ENCODE measurements at places on chromosomes 5 and 9.

DNA sequence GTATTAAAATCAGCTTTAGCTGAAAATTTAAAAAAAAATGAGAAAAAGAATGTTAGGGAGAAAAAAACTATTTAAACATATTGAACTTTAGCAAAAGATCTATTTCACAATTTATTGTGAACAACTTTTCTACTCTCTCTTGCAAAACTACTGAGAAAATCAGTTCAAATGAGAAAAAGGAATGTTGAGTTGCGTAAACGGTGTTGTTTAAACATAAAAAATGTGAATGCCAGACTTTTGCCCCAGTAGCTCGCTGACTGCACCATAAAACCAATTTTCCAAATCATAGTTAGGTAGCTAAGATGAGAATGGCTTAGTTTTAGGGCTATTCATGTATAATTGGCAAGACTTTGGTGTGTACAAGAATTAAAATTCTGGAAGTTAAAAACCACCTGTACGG lies 13.4 kb upstream of the RAD23B start:
- no peak for DNase-seq

DNA sequence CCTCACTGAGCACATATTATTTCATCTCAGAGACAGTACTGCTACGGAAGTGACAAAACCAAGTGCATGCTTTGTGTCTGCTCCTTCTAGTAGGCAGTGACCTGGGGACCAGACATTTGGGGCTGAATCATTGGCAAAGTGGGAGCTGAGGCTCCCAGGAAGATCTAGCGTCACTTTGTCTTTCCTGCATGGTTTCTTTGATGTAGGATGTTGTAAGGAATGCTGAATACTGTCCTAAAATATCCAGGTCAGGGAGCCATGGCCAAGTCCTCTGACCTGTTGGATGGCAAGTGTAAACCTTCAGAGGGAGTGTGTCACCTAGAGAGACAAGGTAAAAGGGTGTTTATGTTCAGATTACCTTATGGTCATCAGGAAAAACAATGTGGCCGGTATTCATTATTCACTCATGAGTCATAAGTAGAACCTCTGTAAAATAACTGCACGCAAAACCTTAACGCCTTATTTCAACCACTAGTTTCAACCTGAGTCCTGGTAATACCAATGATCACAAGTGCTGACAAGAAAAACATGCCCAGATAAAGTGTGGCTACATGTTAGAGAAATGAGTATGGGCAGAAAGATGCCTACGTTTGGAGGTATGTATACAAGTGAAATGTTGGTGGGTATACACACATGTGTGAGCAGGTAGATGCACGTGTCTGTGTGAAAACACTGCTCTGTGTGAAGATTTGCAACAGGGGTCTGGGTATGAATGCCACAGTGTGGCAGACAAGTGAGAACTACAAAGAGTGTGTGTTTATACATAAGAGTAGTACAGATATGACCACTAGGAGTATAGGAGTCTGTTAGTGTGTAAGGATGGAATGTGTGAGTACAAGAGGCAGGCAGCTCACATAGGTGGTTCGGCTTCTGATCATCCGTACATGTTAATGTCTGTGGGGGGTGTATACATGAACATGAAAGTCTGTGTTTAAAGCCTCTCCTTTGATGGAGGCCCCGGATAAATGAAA lies 263.9 kb downstream of the SPOCK1 start:
- no peak for DNase-seq

DNA sequence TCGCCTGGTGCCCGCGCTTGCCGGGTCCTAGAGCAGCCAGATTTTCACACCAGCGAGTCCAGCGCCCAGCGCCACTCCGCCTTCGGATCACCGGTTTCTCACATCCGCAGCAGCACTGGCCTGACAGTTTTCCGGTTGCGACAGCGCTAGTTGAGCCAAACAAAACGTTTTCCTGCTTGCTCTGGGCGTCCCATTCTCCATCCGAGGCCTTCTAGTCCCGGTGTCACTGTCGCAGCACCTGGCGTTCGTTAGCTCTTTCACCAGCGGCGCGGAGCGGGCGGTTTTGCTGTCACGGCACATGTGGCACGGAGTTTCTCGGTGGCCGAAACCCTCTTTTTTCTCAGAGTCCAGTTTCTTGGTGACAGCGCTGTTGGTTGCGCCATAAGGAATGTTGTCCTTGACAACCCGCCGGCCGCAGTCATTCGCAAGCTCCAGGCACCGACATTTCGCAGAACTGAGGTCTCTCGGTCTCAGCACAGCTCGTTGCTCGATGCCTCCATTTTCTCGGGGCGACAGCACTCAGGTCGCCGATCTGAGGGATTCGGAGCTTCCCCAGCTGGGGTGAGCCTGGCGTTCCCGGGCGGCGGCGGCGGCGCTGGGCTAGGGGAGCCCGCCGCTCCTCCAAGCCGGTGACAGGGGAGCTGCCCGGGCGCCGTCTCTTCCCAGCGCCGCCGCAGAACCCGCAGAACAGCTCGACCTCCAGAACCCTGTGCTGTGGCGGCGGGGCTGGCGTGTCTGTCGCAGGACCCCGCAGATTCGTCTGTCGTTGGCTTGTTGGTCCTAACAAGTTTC lies 47.8 kb downstream of the ANXA2R start:
- peak; percentile 63 for DNase-seq

DNA sequence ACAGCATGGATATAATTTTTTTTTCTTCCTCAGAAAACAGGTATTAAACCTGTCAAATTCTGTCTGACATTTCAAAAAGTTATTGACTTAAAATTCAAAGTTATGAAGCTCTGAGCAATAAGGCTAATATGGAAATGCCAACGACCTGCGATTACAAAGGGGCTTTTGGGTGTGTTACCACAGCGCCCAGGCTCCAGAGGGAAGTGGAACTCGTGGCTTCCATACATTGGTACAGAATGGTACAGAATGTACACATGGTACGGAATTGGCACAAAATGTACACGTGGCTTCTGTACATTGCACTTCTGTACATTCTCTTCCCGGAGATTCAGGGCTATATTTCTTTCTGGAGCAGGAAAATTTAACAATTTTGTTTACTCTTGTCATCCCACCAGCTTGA lies 225.1 kb upstream of the TBCA start:
- no peak for DNase-seq

DNA sequence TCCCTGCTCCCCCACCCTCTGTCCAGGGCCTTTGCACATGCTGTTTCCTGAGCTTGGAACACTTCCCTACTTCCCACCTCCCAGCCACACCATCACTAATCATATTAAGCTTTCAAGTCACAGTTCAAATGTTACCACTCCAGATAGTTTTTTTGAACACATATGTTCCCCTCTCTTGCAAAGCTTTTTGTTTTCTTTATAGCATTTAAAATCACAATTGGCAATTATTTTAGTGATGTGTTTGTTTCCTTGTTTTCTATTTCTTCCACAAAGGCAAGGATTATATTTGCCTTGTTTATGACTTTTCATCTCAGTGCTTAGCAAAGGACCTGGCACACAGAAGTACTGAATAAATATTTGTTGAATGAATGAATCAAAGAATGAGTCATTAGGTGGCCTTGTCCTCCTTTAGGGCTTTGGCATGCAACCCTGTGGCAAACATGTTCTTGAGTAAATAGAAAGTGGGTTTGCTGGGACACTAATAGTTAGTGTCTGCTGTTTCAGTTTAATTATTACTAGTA lies 386.8 kb downstream of the FGF10 start:
- DNase-seq, result no peak

DNA sequence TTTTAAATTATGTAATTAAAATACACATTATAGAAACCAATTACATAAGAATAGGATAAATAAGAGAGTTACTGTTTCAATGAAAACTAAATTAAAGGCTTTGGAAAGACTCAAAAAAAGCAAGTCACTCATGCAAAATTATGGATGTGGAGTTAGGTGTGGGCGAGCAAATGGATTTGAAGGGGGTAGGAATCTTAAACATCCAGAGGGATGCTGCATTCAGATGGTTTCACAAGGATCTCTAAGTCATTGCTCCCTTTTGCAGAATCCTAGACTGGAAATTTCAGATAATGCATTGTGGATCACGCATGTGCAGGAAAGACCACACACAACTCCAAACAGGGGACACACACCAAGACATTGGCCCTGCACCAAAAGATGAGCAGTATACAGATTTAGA lies 57.5 kb downstream of the DRD1 start:
- no peak for DNase-seq

DNA sequence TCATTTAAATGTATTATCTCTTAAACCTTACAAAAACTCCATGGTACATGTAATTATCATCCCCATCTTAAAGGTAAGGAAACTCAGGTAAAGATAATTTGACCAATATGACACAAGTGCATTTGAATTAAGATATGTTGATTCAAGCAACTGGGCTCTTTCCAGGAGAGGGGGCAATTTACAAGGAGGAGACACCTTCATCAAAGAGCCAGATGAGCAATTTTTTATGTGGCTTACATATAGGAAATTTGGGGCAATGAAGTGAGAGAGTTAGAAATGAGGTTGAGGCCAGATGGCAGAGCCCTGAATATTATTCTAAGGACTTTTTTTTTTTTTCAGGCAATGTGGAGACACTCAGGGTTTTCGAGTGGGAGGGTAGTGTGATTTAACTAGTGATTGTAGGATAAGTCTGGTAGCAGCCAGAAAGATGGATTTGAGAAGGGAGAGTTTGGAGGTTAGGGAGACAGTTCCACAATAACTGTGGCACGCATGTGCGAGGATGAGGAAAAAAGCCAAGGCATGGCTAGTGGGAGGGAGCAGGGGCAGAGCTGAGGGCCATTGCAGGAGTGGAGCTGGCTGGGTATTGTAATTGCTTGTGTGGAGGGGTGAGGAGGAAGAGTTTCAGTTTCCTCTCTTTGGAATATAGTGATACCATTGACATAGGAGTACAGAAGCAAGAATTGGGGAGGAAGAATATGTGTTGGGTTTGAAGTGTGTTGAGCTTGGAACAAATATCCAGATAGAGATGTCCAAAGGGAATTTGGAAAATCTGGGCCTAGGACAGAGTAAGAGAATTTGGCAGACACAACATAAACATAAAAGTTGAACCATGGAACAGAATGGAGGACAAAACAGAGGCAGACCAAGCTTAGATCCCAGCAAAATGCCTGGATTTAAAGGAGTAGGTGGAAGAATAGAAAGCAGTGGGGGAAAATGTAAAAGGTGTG lies 72.0 kb downstream of the ACTBL2 start:
- no peak for DNase-seq

- no peak for DNase-seq
Measured at GRCh38 chr5:167905919-167906853, 385.3 kb upstream of the WWC1 start.

GRCh38 chr5:38807570-38808483 lies 38.0 kb upstream of the OSMR start:
- DNase-seq, result no peak

GRCh38 chr5:39214912-39215709 lies 4.3 kb downstream of the FYB1 start:
- DNase-seq, result no peak
